Activated CD8-positive, alpha-beta memory T cell treated with anti-CD3 and anti-CD28 coated beads for 1 hour (primary cell): ENCODE measurements at places on chromosomes 12 and 14.

DNA sequence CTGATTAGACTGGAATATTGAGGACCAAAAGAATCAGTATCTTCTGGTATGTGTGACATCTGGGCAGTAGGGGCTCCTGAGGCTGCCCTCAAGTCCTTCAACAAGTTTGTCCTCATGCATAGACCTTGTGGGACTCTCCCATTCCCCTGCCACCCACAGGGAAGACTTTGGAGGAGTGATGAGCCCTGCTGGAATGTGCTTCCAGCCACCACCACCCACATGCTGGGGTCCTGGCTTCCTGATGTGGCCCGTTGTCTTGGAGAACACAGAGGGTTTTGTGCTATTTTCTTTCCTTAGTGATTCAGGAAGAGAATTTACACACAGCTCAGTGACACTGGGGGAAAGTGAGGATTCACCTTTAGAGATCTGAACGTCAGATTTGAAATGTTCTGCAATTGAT lies 29.2 kb upstream of the SEL1L start:
- no peak for DNase-seq

GRCh38 chr12:2372735-2373134 lies 319.9 kb downstream of the CACNA1C start:
- no peak for DNase-seq

GRCh38 chr12:64714551-64714968 lies 44.6 kb downstream of the GNS start:
- DNase-seq, result no peak

DNA sequence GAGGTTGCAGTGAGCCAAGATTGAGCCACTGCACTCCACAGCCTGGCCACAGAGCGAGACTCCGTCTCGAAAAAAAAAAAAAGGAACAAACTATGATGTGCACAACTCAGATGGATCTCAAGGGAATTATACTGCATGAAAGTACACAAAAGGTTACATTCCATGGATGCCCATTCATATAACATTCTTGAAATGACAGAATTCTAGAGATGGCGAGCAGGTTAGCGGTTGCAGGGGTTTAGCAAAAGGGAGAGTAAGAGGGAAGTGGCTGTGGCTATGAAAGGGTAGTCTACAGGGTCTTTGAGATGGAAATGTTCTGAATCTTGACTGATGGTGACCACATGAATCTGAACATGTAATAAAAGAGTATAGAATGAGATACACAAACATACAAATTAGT lies 49.7 kb downstream of the CKB start:
- no peak for DNase-seq

GRCh38 chr12:92938018-92938417 lies 8.9 kb upstream of the EEA1 start:
- no peak for DNase-seq

DNA sequence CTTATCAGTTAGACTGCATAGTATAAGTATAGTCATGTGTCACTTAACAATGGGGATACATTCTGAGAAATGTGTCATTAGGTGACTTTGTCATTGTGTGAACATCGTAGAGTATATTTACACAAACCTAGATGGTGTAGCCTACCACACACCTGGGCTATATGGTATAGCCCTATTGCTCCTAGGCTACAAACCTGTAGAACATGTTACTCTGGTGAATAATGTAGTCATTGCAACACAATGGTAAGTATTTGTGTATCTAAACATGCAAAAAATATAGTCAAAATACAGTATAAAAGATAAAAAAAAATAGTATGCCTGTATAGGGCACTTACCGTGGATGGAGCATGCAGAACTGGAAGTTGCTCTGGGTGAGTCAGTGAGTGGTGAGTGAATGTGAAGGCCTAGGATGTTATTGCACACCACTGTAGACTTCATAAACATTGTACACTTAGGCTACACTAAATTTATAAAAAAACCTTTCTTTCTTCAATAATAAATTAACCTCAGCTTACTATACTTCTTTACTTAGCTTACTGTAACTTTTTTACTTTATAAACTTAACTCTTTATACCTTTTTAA lies 40.3 kb upstream of the ANKS1B start:
- no peak for DNase-seq

- no peak for DNase-seq
Observed at GRCh38 chr14:84361476-84361875, 1168.5 kb upstream of the FLRT2 start.

- no peak for DNase-seq
Observed at GRCh38 chr14:68784226-68784910, 8.5 kb downstream of the ZFP36L1 start.

DNA sequence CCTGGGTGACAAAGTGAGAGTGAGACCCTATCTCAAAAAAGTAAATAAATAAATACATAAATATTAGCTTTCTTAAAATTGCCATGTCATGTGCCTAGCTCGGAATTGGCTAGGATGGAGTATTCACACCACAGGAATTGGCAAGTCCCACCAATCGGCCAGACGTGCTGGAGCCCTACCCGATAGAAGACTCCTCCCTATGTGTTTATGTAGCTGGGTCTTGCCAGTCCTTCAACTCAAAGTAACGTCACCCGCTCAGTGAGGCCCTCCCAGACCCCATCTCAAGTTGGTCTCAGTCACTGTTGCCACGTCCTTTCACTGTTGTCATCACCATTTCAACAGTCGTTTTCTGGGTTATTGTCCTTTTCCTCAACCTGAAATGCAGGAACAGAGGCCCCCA lies 20.2 kb downstream of the VRTN start:
- DNase-seq, result no peak

GRCh38 chr12:111330800-111331752 lies 37.8 kb downstream of the PHETA1 start:
- DNase-seq, result no peak

DNA sequence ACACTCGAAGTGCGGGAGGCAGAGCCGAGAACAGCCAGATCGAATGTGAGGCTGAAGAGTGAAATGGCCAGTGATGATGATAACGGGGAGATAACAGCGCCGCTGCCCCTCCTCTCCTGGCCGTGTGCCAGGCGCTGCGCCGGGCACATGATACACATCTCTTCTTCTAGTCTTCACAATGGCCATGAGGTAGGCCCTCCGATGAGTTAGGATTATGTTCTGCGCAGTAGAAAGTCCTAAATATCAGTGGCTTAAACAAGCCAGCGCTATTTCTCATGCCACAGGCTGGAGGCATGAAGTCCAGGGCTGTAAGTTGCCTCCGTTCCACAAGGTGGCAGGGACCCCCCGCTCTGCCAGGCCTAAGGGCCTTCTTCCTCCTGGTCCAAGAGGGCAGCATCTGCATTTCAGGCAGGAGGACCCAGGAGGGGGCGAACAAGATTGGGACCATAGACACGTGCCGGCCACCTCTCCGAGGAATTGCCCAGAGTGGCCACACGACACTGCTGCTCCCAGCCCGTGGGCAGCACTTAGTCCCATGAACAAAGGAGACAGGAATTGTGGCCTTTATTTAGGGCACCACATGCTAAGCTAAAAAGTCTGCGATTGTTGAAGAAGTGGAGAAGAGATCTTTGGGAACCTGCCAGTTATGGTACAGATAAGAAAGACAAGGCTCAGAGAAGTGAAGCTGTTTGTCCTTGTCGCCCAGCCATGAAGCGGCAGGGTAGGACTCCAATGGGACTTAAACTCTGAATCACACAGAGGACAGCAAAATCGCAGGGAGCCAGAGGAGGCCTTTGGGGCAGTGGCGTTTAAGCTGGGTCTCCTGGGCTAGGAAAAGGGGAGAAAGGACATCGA lies 10.9 kb upstream of the HVCN1 start:
- DNase-seq, result no peak

GRCh38 chr12:17661250-17661649 lies 428.7 kb downstream of the RERGL start:
- DNase-seq, result no peak

- DNase-seq, result no peak
Observed at GRCh38 chr14:62322216-62322615, 560.0 kb downstream of the SNAPC1 start.

GRCh38 chr12:89370421-89370831 lies 18.1 kb upstream of the DUSP6 start:
- DNase-seq, result no peak

- DNase-seq, result no peak
Observed at GRCh38 chr12:115004470-115005146, 320.6 kb upstream of the TBX3 start.

DNA sequence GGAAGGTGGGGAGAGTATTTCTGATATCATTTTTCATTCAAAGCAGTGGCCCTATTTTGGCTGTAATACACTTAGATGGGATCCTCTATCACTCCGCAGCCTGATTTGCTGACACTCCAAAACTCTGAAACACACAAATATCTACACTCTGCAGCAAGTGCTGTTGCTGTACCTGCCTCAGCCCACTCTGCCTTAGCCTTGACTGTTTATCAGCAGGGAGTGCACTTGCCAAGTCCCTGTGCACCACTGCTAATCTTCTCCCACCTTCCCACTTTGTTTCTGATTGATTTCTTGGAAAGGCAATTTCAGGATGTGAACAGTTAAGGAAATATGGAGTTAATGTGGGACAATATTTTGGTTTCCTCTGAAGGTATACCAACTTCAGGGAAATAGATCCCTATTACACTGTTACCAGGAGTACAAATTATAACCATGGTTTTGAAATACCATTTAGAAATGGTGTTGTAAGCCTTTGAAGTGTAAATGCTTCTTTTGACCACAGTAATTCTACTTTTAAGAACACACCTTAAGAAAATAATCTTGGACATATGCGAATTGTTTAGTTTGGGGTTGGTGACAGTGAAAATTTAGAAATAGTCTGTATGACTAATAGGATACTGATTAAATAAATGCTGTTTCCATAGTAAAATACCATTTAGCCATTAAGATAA lies 59.3 kb downstream of the MBIP start:
- no peak for DNase-seq

DNA sequence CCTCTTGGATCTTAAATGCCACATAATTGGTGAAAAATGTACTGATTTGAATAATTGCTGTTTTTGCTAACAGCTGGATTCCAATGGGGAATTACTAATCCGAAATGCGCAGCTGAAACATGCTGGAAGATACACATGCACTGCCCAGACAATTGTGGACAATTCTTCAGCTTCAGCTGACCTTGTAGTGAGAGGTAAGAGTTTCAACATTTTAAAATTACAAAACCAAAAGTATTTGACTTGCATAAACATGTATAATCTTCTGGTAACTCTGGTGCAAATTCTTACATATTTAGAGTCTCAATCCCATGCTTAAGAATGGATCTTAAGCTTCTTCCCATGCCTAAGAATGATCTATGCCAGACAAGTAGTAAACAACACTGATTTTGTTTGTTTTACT lies 229.1 kb upstream of the PDZRN4 start:
- no peak for DNase-seq

GRCh38 chr12:125149160-125150108 lies 84.2 kb downstream of the AACS start:
- no peak for DNase-seq

- DNase-seq, result no peak
Observed at GRCh38 chr12:28498850-28499249, 308.6 kb downstream of the CCDC91 start.

GRCh38 chr12:26088998-26089397 lies 35.8 kb downstream of the BHLHE41 start:
- no peak for DNase-seq

DNA sequence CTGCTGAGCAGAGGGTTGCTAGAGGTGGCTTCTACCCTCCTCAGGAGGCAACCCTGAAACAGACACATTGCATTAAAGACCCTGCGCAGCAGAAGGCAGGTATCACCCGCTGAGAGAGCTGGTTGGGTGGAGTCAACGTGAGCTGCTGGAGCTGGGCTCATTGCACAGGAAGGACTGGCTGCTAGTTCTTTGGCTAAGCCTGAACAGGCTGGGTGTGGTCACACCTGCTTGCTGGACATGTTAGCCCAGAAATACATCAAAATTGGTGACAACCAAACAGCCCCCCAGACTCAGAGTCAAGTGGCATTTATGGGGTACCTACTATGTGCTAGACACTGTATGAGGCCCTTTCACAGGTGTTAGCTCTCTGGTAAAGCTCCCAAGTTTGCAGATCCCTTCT lies 33.8 kb upstream of the IRF2BPL start:
- DNase-seq, result no peak

DNA sequence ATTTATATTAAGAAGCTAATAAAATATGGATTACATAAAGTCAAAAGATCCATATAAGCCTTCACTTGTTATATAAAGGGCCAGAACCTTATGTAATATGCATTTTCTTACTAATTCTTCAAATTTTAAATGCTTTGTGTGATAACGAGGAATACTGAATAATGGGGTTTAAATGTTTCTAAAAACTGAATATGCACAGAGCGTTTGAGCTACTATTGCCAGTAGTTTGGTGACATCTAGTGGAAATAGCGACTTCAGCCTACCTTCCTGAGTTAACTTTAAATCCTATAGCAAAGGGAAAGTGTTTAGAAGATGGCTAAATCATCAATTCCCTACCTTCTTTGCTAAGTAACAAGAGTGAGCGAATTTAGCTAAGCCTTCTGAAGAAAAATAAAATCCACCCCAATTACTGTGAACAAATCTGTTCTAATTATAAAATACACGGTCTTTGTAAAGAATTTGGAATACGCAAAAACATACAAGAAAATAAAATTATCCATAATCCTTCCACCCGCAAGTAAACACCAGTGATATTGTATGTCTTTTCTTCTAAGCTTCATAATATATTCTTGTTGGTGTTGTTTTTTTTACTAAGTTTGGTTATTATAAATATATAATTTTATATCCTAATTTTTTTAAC lies 115.5 kb upstream of the G2E3 start:
- no peak for DNase-seq

DNA sequence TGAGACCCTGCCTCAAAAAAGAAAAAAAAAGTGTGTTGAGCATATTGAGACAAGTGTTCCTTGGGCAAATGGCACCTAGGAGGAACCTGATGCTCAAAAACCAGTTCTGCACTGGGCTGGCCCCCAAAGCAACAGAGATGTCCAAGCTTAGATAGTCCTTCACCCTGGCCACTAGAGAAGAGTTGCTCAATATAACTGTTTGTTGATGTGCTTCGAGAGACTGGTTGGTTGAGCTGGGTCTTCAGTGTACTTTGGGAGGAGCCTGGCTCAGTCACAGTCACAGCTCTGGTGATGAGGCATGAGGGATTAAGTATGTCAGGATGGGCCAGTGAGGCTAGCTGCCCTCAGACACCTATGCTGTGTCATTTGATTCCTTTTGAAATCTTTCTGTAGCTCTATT lies 38.0 kb downstream of the SLC2A14 start:
- DNase-seq, result no peak

DNA sequence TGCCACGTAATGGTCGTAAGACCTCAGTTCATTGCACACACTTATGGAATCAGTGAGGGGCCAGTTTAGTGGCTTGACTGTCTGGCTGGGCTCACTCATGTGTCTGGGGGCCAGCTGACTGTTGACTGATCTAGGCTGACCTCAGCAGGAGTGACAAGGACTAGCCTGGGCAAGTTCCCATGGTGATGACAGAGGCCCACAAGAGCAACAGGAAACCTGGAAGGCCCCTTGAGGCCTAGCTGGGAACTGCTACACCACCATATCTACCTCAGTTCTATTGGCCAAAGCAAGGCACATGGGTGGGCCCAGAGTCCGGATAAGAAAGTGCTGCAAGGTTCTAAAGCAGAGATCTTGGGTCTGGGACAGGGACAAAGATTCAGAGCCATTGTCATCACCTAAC lies 21.3 kb upstream of the RFLNA start:
- DNase-seq, result no peak

- no peak for DNase-seq
Observed at GRCh38 chr12:51977320-51977753, 25.8 kb downstream of the ACVR1B start.

- DNase-seq, result no peak
Observed at GRCh38 chr14:41899416-41899815, 292.7 kb downstream of the LRFN5 start.
